NCI-H187 treated with DMSO at 0.1 percent for 48 hours (cell line): ENCODE measurements at places on chromosomes 2 and 18.

DNA sequence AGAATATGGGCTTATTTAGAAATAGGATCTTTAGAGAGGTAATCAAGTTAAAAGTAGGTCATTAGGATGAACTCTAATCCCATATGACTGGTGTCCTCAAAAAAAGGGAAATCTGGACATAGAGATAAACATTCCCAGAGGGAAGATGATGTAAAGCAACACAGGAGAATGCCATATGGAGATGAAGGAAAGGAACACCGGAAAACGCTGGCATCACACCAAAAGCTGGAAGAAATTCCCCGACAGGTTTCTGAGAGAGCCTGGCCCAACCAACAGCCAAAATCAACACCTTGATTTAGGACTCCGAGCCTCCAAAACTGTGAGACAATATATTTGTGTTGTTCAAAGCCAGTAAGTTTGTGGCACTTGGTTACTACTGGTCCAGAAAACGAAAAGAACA is 296.7 kb downstream of the DSEL start:
- DNase-seq, result no peak

DNA sequence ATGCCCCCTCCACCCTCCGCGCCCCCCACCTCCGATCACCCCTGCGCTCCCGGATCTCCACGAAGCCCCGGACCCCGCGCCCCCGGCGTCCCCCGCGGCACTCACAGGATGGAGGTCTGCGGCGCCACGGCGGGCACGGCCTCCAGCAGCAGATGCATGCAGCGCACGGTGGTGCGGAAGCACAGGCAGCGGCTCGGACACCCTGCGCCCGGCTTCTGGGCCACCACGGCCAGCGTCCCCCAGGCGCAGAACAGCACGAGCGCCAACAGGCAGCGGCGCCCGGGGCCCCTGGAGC is 217 bp downstream of the PXDN start:
- no peak for DNase-seq

- no peak for DNase-seq
Observed at GRCh38 chr2:38207168-38207567, 131.2 kb upstream of the CYP1B1 start.

- no peak for DNase-seq
Observed at GRCh38 chr18:26386441-26386840, 160.2 kb downstream of the TAF4B start.

GRCh38 chr2:43438342-43438741 is 157.5 kb downstream of the THADA start:
- DNase-seq, result no peak

GRCh38 chr18:38923540-38923939 is 1357.9 kb upstream of the CELF4 start:
- DNase-seq, result no peak

- DNase-seq, result no peak
Observed at GRCh38 chr2:86636842-86637241, 13.2 kb upstream of the RNF103 start.

DNA sequence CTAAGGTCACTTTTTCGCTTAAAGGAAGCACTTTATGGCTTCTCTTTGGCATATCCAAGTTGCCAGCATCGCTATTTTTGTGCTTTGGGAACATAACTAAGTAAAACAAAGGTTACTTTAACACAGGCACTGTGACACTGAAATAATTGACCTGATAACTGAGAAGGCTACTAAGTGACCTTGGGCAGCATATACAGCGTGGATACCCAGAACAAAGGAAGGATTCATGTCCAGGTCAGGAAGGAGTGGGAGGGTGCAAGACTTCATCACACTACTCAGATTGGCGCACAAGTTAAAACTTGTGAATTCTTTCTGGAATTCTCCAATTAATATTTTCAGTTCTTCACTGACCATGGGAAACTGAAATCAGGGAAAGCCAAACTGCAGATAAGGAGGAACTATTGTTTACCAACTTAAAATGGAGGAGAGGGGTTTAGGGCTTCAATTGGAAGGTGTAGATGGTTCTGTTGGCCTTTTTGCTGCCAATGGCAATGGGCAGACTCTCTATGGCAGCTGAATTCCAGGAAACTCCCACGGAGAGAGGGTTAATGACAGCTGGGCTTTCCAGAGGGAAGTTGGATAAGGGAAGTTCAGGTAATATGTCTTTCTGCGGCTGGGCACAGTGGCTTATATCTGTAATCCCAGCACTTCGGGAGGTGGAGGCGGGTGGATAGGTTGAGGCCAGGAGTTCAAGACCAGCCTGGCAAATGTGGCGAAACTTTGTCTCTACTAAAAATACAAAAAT is 45.3 kb downstream of the COMMD1 start:
- no peak for DNase-seq

DNA sequence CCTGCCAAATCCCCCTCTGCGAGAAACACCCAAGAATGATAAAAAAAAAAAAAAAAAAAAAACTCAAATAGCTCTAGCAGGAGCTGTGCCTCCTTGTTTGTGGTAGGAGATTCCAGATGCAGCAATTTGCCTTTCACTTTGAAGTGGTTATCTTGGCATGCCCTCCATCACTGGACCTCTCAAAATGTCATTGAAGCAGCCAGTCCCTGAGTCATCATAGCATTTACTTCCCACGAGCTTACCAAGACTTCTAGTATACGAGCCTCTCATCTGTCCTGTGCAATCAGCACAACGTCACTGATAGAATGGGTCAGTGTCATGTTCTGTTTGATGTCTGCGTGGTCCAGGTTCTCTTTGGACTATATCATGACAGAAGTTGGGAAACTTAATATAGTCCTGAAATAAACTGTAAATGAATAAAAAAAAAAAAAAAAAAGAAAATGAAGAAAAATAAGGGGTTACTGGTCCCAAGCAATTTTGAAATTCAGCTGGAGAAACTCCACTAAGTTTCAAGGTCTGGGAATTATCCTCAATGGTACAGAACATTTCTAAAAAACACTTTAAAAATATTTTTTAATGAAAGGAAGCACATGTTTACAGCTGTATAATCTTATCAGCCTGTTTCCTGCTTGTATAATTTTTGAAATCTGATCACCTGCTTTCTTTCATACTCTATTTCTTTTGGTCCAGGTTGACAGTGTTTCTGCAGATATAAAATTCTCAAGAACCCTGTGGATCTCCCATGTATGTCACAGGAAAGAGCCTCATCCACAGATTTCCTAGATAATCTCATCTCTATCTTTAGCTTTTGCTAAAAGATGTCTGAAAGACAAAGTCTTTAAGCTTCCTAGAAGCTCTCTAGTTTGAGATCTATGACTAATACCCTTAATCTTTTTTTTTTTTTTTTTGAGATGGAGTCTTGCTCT is 74.1 kb upstream of the EHBP1 start:
- no peak for DNase-seq

GRCh38 chr2:98561902-98562695 is 46.2 kb downstream of the COA5 start:
- no peak for DNase-seq

- DNase-seq, result no peak
Observed at GRCh38 chr2:81942876-81943275, 1638.3 kb upstream of the LRRTM1 start.

DNA sequence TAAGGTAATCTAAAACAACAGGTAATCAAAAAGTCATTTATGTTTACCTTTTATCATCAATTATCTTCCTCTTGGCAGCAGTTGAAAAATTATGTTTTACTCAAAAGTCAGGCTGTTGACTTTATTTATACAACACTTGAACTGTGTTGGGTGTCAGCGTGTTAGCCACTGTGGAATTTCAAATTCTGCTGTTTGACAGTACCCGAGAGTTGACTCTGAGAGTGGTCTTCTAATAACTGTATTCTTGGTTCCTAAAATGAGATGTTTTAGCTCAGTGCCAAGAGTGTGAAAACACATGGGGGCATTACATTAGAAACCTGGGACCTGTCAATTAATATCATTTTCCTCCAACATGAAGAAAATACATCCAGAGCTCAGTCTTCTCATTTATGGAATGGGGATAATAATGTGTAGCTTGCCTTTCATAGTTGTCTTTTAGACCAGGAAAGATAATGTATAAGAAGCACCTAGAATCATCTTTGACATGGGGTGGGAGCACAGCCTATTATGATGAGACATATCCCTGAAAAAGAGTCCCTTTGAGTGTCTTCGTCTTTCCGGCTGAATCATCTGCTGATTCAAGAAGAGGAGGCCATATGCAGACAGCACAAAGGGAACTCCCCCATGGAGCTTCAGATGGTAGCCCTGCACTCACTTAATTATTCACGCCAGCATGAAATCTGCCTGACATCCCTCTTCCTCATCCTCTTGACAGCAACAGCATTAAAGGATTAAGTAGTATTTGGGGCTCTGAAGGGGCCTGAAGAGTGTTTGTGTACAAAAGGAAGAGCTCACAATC is 89.1 kb downstream of the AFF3 start:
- DNase-seq, result no peak

DNA sequence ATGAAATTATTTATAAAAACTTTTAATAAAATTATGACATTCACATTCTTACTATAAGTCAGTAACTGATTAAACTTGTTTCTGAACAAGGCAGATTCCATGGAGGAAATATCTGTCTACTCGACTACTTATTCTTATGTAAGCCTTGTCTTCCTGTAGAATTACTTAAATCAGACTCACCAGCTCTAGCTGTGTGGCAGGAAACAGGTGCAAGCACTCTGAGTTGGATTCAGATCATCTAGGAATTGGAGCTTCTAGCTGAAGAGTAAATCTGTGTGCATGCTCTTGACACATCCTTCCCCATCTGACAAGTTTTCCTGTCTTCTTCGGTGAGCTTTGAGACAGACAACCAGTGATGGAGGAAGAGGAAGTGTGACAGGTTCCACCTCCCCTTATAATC is 284.7 kb downstream of the TRIB2 start:
- no peak for DNase-seq

DNA sequence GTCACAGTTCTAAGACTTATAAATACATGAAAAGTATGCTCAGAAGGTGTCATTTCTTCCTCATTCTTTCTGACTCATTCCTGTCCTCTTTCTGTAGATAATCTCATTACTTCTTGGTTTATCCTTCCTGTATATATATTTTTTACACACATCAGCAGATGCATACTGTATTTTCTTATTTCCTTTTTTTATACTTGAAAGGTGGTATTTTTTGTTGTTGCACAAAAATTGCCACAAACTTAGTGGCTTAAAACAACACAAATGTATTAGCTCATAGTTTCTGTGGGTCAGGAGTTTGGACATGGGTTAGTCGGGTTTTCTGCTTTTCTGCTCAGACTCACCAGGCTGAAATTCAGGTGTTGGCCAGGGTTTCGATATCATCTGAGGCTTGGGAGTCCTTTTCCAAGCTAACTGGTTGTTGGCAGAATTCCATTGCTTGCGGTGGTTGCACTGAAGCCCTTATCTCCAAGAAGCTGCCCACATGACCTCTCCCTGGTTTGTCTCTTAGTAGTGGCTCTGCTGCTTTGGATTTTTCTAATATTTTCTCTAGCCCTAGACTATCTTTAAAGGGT is 162.6 kb downstream of the FMNL2 start:
- DNase-seq, result no peak

GRCh38 chr2:205637779-205638503 is 44.4 kb upstream of the NRP2 start:
- no peak for DNase-seq

DNA sequence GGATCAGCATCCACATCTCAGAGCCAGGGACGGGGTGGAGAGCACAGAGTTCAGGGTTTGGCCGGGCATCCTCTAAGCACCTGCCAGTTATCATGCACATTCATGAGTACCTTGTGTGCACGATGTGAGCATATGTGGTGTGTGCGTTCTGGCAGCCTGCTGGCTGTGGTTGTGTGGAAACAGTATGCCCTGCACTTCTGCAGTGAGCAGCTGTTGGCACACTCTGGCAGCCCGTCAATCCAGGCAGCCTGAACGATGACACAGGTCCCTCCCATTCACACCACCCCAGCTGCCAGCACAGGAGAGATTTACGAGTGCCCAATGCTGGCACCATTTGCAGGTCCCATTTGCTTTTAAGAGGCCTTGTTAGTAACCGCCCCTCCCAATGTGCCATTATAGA is 74.2 kb downstream of the CD8B2 start:
- DNase-seq, result no peak

GRCh38 chr2:13089971-13090370 is 373.2 kb downstream of the TRIB2 start:
- DNase-seq, result no peak

DNA sequence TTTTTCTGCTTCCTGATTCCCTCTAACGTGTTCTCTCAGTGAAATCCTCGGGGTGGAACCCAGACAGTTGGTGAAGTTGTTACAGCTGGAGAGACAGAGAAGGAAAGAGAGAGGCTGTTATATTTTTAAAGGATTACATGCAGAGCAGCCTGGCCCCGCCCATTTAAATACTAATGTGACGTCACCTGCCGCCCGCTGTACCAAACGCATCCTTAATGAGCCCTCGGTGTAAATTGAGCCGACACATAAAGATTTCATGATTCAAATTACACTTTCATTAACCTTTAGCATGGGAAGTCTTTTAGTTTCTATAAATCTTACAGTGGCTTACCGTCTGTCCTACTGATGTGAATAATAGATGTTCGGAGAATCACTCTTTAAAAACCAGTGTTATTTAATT is 164.0 kb upstream of the SIX3 start:
- DNase-seq, result no peak

- no peak for DNase-seq
Observed at GRCh38 chr2:152504618-152505017, 169.6 kb downstream of the FMNL2 start.

DNA sequence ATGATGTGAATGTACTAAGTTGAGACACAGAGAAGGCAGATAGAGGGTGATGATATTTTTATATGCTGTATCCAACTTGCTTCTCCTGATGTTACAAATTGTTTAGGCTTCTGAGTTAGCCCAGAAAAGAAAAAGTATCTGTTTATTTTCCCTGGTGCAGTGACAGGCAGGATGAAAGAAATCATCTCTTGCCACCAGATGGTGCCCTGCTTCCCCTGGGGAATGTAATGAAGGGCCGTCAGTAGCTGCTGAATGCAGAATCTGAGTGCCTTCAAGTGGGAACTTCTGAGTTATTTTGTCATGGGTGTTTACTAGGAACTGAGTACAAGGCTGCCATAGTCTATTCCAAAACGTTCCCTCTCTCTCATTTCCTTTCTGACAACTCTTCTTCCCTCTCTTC is 525.6 kb downstream of the MBD2 start:
- no peak for DNase-seq

- DNase-seq, result no peak
Observed at GRCh38 chr2:191245046-191245868, at the start of gene MYO1B. Gene MYO1B, plus strand, starts transcription at chr2:191245404. Its CDS starts 31,492 bp downstream, at chr2:191276896.

- no peak for DNase-seq
Observed at GRCh38 chr2:220946552-220946951, 625.6 kb downstream of the EPHA4 start.
